ENCODE measurements at places on chromosomes 1 and 21.
A peak's percentile ranks its signal among the peaks of the same experiment; 100 is the strongest.

DNA sequence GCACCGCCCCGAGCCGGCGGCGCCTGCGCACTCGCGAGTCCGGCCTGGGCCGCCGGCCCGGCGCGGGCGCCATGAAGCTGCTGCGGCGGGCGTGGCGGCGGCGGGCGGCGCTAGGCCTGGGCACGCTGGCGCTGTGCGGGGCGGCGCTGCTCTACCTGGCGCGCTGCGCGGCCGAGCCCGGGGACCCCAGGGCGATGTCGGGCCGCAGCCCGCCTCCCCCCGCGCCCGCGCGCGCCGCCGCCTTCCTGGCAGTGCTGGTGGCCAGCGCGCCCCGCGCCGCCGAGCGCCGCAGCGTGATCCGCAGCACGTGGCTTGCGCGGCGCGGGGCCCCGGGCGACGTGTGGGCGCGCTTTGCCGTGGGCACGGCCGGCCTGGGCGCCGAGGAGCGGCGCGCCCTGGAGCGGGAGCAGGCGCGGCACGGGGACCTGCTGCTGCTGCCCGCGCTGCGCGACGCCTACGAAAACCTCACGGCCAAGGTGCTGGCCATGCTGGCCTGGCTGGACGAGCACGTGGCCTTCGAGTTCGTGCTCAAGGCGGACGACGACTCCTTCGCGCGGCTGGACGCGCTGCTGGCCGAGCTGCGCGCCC, at the start of gene B3GALT6:
Gene B3GALT6 (plus strand): TSS at position 30 of the 588 bp plus-strand sequence. CDS start 42 bp downstream, at position 72.
- peak; percentile 80 for DNase-seq

GRCh38 chr1:151051356-151052009, 3.9 kb downstream of the C1orf56 start:
- DNase-seq = no peak

GRCh38 chr1:247482747-247483146, 24.8 kb upstream of the OR2B11 start:
- no peak for DNase-seq

- DNase-seq = no peak
Observed at GRCh38 chr21:44944596-44944995, 4.8 kb downstream of the SLX9 start.

- DNase-seq = peak; percentile 59
Observed at GRCh38 chr1:81414488-81415015, 386.2 kb upstream of the ADGRL2 start.

DNA sequence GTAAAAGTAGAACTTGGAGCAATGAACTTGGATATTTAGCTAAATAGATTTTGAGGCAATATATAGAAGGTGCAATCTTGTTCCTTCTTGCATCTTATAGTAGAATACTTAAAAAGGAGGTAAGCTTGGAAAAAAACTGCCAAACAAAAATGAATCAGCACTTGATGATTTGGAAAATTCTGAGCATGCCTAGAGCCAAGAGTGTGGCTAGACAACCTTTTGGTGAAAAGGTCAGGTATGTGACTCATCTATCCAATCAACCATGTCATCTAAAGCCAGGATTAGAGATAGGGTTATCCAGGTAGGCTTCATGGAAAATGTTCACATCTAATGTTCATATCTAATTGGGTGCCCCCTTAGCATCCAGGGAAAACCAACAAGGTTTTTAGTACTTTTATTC, 515.0 kb downstream of the COL11A1 start:
- no peak for DNase-seq

DNA sequence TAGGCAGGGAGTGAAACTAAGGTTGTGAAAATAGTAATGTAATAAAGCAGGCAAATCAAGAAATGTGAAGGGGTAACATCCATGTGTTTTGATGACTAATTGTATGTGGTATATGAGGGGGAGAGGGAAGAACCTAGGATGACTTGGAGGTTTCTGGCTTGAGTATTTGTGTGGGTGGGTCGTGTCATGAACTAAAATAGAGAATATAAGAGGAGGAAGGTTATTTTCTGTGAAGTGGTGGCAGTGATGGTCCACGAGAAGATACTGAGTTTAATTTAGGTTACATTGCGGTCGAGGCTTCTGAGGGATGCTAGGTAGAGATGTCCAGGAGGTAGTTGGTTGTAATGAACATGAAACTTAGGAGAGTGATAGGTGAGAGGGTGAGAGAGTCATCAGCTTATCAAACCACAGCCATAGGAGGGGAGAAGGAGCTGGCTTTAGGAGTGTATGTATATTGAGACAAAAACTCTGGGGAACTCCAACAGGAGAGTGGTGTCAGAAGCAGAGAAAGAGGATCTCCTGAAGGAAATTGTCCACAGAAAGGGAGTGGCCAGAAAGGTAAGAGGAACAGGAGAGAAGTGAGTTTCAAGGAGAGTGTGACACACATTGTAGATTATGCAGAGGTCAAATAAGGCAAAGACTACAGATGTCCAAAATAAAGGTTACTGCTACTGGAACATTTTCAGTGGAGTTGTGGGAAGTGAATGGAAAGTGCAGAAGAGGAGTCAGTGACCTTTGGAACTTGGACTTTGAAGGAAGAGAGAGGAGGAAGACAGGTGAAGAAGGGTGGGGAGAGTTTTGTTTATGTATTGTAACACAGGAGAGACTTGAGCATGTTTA, 89.0 kb upstream of the MACF1 start:
- peak; percentile 66 for DNase-seq

DNA sequence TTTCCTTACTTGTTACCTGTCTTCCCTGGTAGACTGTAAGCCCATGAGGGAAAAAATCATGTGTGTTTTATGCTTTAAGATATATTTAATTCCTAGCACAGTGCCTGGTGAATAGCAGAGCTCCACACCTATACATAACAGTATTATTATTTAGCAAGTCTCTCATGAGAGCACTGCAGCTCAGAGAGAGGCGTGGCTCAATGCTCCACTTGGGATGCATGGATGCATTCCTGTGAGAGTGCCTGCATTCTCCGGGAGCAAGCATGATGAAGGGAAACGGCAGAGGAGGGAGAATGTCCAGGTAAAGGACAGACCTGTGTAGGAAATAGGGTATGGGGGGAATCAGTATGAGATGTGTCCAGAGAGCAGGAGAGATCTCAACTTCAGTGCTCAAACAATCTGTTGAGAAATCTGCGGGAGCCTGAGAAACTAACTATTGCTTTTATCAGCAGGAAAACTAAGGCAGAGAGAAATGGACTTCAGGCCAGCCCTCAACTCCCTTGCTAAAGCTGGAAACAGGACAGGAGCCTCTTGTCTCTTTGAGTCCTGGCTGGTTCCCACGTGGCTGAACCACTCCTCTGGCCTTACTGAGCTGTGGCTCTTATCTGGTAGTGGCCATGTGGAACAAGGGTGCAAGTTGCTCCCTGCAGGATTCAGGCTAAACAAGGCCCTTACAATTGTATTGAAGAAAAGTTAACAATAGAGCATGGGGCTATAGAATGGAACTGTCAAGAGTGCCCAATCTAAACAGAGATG, 113.1 kb downstream of the KCNN3 start:
- DNase-seq = no peak

- no peak for DNase-seq
Observed at GRCh38 chr1:226432586-226433340, 24.9 kb upstream of the PARP1 start.

GRCh38 chr1:38533772-38534472, 325.6 kb downstream of the RRAGC start:
- no peak for DNase-seq

- no peak for DNase-seq
Observed at GRCh38 chr1:155962599-155963211, 15.6 kb downstream of the ARHGEF2 start.

- DNase-seq = peak; percentile 57
Observed at GRCh38 chr1:177334903-177335302, 164.1 kb downstream of the BRINP2 start.

GRCh38 chr1:245748646-245749045, 593.9 kb downstream of the KIF26B start:
- no peak for DNase-seq

GRCh38 chr1:115654663-115655305, 13.0 kb downstream of the VANGL1 start:
- no peak for DNase-seq

DNA sequence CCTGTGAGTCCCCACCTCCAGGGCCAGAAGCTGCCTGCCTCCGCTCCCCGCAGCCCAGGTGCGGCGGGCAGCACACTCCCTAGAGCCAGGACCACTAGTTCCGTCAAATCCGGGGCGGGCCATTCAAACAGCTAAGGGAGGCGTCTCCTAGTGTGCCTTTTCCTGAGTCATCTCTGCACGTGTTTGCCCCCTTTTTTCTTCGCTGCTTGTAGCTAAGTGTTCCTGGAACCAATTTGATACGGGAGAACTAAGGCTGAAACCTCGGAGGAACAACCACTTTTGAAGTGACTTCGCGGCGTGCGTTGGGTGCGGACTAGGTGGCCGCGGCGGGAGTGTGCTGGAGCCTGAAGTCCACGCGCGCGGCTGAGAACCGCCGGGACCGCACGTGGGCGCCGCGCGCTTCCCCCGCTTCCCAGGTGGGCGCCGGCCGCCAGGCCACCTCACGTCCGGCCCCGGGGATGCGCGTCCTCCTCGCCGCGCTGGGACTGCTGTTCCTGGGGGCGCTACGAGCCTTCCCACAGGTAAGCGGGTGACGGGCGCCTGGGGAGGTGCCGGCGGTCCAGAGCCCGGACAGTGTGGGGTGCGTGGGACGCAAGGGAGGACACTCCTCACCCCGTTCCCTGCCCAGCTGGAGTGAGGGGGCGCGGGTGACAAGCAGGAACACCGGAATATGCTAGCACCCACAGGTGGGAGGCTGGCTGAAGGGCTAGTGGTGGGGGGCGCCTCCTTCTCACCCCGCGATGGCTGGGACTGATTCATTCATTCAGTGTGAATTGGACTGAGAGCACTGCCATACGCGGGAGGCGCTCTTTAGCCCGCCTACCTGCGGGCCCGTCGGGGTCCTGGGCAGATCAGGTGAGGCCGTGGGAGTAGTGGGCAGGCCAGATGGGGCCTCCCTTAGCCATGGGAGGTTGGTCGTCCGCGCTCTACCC, at the start of gene TNFRSF8:
Gene TNFRSF8 (plus strand): TSS at position 163 of the 932 bp plus-strand sequence. CDS start 296 bp downstream, at position 459.
- no peak for DNase-seq

- DNase-seq = no peak
Observed at GRCh38 chr1:62341615-62342014, 22.4 kb upstream of the KANK4 start.

DNA sequence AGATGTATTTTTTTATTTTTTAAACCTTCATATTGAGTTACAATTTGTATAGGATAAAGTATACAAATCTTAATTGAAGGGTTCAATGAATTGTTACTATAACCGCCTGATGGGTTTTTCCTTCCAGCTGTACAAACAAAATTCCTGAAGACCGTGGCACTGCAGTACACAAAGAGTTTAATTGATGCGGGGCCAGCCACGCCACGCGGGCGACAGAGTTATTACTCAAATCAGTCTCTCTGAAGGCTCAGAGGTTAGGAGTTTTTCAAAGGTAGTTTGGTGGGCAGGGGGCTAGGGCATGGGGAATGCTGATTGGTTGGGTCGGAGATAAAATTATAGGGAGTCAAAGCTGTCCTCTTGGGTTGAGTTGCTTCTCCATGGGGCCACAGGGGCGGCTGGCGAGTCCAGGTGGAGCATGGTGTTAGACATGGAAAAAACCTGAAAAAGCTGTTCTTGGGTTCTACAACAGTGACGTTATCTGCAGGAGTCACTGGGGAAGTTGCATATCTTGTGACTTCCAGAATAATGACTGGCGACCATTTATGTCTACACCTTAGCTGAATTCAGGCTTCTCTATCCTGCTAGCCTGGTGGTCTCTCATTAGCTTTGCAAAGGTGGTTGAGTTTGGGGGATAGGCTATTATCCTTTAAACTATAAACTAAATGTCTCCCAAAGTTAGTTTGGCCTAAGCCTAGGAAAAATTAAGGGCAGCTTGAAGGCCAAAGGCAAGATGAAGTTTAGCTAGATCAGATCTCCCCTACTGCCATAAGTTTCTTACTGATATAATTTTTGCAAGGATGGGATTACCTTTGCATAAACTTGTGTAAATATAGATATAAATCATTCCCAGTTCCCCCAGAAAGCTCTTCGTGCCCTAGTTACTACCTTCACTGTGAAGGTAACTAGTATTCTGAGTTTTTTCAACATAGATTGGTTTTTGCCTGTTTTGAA, 13.0 kb upstream of the TMEM9 start:
- no peak for DNase-seq

GRCh38 chr1:226639631-226640061, 91.1 kb downstream of the STUM start:
- DNase-seq = no peak

GRCh38 chr1:41380979-41381691, 19.9 kb downstream of the FOXO6 start:
- DNase-seq = peak; percentile 64

GRCh38 chr1:101293461-101294051, 56.7 kb downstream of the S1PR1 start:
- DNase-seq = no peak

DNA sequence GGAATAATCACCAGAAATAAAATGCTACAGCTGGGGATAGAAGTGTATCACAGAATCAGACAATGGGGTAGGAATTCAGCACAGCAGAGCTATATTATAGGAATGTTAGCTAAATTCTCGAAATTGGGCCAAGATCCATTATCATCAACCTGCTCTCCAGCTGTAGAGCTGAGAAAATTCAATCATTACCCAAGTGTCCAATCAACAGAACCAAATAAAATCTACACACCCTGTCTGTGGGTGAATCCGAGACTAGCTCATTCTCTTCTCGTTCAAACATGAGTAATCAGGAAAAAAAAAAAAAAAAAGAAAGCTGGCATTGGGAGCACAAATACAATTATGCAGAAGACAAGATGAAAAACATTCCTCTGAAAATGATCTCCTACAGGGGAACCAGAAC, 119.2 kb downstream of the CDC7 start:
- DNase-seq = no peak

GRCh38 chr1:27057389-27057788, 44.7 kb upstream of the TENT5B start:
- DNase-seq = no peak

DNA sequence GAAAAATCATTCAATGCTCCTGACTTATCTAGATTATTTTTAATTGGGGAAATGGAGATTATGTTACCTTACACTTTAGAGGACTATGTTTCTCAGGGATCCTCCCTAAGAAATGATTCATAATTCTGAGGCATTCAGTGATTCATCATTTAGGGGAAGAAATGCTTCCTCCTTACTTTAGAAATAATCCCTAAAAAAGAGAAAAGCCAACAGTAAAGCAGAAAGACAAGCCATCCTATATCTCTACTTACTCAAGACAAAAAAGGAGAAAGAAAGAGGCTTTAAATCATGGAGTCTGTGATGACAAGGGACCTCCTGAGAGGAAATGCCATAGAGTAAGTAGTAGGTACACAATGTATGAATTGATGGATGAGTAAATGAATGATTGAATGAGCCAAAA, 137.0 kb downstream of the BRINP2 start:
- no peak for DNase-seq

- no peak for DNase-seq
Observed at GRCh38 chr1:231519166-231519565, 9.3 kb upstream of the TSNAX start.

GRCh38 chr1:248793592-248793991, 32.1 kb downstream of the SH3BP5L start:
- no peak for DNase-seq

GRCh38 chr1:154581766-154582165, 14.2 kb downstream of the CHRNB2 start:
- DNase-seq = no peak

GRCh38 chr1:116735246-116735645, 19.0 kb upstream of the CD2 start:
- no peak for DNase-seq
